NCI-H1092 (cell line): ENCODE measurements at places on chromosomes 6 and 20.

- no peak for DNase-seq
Observed at GRCh38 chr6:33391922-33392594, 435 bp downstream of the KIFC1 start.

- DNase-seq = peak; percentile 47
Observed at GRCh38 chr20:21518292-21518991, 4.6 kb upstream of the NKX2-2 start.

DNA sequence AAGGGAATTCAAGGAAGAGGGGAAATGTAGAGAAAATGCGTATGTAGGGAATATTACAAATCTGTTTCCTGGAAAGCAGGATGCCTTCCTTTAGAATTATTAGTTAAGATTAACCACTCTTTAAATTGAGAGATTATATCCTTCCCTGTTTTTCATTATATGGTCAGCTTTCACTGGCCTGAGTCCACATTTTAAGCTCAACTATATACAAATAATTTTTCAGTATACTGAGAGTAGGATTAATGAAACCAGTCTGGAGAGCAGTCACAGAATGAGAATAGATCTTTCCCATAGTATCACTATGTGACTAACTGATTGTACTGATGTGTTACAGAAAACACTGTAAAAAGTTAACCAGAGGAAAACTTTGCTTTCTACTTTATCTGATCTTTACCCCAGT lies 306.3 kb downstream of the LAMA2 start:
- DNase-seq = no peak

GRCh38 chr6:135170849-135171248 lies 10.3 kb upstream of the MYB start:
- no peak for DNase-seq

DNA sequence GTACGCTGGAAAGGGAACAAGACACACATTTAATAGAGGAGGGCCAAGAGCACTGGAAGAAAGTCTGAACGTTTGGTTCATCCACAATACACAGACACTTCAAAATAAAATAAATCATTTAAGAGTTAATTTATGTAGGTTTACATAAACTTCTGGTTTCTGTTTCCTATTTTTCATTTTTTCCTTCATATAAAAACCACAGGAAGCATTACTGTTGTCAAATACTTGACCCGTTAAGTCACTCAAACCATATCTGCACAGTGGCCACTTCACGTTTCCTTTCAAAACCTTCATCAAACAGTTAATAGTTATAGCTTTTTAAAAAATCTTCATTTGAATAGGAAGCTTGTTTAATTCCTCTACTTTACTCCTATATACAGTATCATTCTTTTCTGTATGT lies 257.6 kb upstream of the THEMIS start:
- no peak for DNase-seq

- no peak for DNase-seq
Observed at GRCh38 chr6:32426338-32426737, 13.3 kb upstream of the HLA-DRA start.

DNA sequence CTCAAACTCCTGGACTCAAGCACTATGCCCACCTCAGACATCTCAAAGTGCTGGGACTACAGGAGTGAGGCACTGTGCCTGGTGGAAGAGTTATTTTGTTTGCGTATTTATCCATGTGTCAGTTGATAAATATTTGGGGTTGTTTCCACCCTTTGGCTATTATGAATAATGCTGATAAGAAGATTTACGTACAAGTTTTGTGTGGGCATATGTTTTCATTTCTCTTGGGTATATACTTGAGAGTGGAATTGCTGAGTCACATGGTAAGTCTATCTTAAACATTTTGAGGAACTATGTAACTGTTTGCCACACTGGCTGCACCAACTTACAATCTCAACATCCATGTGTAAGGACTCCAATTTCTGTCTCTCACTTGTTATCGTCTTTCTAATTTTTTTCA lies 200.3 kb downstream of the RNGTT start:
- DNase-seq = no peak

- DNase-seq = no peak
Observed at GRCh38 chr6:163529605-163530004, 115.1 kb downstream of the QKI start.

- no peak for DNase-seq
Observed at GRCh38 chr6:80388507-80388906, 282.0 kb downstream of the BCKDHB start.

DNA sequence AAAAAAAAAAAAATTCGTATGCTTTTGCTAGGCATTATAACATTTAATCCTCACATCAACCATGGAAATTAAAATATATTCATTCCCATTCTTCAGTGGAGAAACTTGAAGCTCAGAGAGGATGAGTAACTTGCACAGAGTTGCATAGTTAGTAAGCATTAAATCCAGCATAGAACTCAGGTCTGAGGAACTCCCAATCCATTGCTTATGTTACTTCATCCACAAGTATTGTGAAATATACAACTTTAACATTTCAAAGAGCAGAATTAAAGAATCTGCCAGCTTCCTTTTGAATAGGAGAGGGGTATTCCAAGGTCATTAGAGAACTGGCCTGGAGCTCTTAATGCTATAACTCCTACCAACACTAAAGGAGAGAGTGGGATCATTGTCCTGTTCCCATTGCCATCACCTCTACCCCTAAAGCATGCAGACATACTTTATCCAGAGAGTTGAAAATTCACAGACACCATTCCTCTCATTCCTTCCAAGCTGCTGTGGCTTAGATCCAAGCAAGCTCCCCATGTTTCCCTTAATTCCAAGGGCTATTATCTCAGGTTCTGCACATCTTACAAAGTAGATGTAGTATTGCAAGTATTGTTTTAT lies 91.9 kb downstream of the FLRT3 start:
- DNase-seq = no peak

DNA sequence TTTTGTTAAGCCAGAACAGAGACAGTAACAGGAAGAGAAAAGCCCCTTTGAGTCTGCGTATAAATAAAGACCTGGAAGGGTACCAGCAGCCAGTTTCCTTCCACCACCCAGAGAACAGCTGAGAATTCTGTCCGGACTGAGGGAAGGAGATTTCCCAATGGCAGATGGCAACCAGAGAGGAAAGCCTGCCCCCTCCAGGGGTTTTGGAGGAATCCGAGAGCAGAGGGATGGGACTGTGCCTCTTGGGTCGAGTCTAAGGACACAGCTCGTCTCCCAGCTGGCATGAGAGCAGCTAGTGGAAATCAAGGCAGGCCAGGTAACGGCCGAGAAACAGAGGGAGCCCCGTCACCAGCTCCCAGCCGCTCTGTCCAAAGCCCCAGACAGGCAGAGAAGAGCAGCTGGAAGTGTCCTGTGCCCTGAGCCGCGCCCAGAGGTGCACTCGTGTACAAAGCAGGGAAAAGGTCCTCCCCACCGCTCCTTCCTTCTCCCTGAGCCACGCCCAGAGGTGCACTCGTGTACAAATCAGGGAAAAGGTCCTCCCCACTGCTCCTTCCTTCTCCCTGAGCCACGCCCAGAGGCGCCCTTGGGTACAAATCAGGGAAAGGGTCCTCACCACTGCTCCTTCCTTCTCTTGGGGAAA lies 134.0 kb upstream of the SNX9 start:
- DNase-seq = no peak

DNA sequence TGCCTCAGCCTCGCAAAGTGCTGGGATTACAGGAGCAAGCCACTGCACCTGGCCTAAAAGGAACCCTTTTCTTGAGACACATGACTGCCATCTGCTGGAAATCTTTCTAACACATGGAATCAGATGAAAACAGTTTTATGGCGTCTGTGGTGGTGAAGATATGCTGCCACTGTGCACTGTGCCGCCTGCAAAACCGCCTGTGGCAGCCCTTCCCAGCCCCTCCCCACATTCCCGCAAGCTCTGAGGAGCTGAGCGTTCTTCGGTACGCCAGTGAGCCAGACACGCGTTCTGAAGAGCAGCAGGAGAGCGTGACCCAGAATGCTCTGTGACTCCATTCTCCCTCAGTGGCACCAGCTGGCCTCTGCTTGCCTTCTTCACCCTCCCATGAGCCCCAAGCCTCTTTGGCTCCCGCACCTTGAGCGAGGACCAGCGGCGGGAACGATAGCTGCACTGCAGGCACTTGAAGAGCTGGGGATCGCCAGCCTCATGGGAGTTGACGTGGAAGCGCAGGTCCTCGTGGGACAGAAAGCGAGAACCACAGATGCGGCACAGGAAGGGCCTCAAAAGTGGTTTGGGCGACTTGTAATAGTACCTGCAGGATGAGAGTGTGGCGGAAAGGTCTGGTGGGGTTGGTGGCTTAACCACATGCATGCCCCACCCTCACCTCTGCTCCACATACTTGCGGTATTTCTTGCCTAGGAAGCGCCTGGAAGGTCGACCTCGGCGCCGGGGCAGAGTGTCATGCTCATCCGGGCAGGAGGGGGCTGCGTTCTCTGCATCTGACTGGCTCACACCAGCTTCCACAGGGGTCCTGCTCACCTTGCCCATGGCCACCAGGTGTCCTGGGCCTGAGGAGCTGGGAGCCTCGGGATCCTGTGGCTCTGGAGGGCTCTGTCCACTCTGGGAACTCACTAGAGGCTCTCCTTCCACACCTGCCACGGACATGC lies 8.7 kb downstream of the ZNF335 start:
- peak; percentile 51 for DNase-seq

- DNase-seq = no peak
Observed at GRCh38 chr6:1222728-1223595, 88.9 kb upstream of the FOXQ1 start.

GRCh38 chr6:135085700-135086413 lies 31.2 kb upstream of the HBS1L start:
- no peak for DNase-seq

- no peak for DNase-seq
Observed at GRCh38 chr20:48702455-48702913, 125.3 kb downstream of the PREX1 start.

- DNase-seq = no peak
Observed at GRCh38 chr6:127403636-127404035, 55.6 kb downstream of the KIAA0408 start.

DNA sequence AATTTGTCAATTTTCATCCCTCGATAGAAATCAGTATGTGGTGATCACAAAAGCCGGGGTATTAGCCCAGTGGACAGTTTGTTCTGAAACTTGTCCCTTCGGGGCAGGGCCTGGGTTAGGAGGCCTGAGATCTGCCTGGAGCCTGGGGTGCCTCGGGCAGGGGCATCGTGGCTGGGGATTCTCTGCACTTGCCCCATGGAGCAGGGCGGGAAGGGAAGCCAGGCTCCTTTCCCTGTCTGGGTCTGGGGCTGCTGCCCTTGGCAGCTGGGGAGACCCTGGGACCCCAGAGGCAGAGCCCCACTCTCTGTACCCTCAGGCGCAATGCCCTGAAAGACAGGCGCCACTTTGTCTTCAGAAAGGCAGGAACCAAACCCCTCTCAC lies 27.4 kb downstream of the NTSR1 start:
- no peak for DNase-seq
